ENCODE measurements at places on chromosomes 2 and 18. TPM values are rescaled to one million over a fixed set of nuclear protein-coding genes. Genes with fewer than 3 reads are reported as not detected.

DNA sequence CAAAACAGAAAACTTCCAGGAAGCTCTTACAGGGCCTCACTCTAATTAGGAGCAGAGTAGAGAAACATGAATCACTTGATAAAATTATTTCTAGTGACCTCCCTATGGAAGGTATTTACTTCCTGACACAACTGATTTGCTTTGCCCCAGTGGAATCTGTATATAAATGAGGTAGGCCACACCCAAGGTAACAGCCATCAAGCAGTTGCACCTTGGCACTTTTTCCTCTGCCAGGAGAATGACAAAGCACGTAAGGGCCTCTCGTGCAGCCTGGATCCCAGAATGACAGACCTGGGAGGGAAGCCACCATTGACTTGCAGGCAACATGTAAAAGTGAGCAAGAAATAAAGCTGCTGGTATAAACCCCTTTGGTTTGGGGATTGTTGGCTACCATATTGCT is 620.0 kb upstream of the SLC39A10 start:
- DNase-seq: no peak
- no peaks in the 10 kb centered on the region for H3K36me3 ChIP-seq
- H3K4me3 ChIP-seq: no peak overlapping the region
- no peaks in the 10 kb centered on the region for H3K4me1 ChIP-seq
- H3K27me3 ChIP-seq: no peaks in the 10 kb centered on the region

DNA sequence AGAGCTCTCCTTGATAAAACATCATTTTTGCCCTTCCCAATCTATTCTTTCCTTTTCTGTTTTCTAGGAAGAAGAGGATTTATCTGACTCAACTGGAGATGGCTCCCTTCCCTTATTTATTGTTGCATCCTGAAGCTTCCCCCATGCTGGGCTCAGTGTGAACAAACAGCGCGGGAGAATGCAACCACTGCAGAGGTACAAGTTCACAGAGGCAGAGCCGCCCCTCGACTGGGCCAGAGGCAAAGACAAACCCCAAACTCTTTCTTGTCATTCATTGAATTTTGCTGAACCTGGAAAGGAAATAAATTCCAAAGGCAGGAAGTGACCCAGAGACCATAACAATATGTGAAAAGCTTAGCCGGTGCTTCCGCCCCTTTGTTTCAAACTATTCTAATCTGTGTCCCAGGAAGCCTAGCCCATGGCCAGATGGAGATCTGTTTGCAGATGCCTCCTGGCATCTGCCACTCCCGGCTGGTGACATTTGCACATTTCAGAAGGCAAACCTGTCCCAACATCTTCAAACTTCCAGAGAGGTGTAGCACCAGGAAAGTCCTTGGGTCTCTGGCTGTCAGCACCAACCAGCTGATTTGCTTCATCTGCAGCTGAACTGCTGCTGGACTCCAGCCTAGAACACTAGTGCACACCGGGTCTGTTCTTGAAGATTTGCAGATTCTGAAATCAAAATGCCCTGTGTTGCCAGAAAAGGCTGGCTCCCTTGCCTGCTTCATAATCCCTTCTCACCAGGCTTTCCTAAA is 79.4 kb upstream of the MAP4K3 start:
- peaks cover 29% of the 10 kb centered on the region for H3K4me1 ChIP-seq
- DNase-seq: no peak
- no peaks in the 10 kb centered on the region for H3K36me3 ChIP-seq
- no peak overlapping the region for H3K27ac ChIP-seq
- H3K4me3 ChIP-seq: no peak overlapping the region

DNA sequence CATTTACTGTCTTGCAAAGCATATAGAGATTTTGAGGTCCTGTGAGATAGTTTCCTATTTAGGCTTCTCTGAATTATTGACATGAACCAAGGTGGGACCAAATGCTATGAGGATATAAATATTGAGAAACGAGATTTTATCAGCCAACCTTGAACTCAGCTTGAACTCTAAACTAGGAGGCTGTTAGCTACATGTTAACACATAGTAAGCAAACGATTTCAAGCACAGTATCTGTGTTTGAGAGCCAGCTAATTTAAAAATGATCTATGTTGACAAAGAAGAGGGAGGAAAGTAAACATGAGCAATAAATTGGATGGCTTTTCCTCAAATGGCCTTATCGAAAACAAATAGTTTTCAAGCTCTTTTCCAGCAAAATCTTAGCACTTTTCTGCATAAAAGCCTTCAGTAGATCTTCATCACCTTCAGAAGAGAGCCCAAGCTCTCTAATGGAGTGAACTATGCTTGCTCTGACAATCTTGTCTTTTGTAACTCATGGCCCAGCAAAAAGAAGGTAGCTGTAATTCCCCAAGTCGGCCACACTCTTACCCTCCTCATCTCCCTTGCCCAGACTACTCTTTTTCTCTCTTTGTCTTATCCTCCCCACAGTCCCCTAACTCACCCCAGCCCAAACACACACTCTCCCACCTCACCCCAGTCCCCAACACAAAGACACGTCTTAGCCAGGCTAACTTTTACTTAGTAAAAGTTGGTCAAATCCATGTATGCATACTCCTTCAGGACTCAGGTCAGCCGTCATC is 14.7 kb downstream of the CD28 start:
- H3K4me1 ChIP-seq: peaks cover 94% of the 10 kb centered on the region
- H3K36me3 ChIP-seq: peaks cover 79% of the 10 kb centered on the region

GRCh38 chr2:196849895-196850294 is 40.7 kb upstream of the C2orf66 start:
- DNase-seq: no peak
- no peak overlapping the region for H3K27ac ChIP-seq
- no peak overlapping the region for H3K4me3 ChIP-seq
- H3K4me1 ChIP-seq: no peaks in the 10 kb centered on the region
- H3K36me3 ChIP-seq: peaks cover 23% of the 10 kb centered on the region

DNA sequence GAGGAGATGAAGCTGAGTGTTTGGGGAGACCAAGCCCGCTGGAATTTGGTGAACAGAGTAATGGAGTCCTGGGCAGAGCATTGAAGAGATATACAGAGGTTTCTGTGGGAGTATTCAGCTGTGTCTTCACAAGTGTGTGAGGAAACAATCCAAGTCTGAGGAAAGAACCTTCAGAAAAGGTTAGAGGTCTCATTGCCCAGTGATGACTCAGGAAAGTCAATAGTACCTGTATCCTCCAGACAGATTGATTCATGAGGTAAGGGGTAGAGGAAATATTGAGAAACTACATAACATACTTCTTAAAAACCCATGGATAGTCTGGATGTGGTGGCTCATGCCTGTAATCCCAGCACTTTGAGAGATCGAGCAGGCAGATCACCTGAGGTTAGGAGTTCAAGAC is 392.3 kb downstream of the GALNT13 start:
- no peak for DNase-seq
- no peaks in the 10 kb centered on the region for H3K4me1 ChIP-seq
- no peak overlapping the region for H3K4me3 ChIP-seq
- H3K36me3 ChIP-seq: no peaks in the 10 kb centered on the region

The DSC2 gene
- not detected for total RNA-seq
